ENCODE measurements at places on chromosomes 6 and 20.

- no peak for DNase-seq
These were observed 481.1 kb downstream of the BMP2 start for GRCh38 chr20:7248281-7249201.

- no peak for DNase-seq
These were observed 152.1 kb upstream of the GRIK2 start for GRCh38 chr6:101241442-101241841.

DNA sequence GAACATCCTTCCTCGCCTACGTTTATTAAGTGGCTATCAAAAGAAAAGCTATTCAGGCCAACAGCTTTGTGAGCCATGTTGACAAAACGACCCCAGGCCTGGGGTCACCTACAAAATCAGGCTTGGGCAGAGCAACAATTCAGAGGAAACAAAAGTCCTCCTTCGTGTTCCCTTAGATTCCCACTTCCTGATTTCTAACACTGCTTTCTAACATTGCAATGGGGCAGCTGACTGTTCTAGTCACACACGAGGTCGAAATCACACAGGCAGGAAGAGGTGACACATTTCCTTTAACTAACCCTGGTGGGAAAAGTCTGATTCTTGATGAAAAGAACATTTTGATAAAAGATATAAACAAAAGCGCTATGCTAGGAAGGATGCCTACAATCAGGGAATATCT lies 31.9 kb downstream of the WDR27 start:
- DNase-seq, result no peak

DNA sequence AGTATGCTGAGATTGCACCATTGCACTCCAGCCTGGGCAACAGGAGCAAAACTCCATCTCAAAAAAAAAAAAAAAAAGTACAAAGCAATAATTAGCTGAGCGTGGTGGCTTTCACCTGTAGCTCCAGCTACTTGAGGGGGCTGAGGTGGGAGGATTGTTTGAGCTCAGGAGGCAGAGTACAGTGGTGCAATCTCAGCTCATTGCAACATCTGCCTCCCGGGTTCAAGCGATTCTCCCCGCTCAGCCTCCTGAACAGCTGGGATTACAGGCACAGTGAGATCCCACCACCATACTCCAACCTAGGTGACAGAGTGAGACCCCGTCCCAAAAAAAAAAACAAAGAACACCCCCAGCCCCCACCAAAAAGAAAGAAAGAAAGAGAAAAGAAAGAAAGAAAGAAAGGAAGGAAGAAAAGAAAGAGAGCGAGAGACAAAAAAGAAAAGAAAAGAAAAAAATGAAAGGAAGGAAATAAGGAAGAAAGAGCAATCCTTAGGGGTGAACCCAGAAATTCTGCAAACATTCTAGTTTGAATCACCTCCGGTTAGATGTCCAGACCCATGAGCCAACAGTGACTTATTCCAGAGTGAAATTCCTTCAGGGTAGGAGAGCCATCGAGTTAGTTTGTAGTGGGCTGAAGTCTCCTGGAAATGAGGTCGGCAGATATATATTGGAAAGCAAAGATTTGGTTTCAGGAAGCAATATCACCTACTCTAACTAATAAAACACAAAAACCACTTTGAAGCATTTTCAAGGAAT lies 3.2 kb upstream of the RIPOR3 start:
- no peak for DNase-seq

DNA sequence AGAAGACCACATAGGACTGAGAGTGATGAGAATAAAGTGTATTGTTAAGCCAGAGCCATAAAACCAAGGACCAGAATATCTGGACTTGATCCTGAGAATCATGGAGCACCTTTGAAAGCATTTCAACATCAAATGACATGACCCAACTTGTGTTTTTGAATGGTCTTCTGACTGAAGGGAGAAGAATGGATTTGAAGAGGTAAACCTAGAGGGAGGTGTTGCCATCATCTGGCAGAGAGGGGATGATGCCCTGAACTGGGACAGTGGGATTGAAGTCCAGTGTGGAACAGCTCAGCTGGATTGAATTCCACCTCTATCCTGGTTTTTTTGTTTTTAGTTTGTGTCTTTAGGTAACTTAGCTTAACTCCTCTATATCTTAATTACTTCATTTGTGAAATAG lies 570.0 kb downstream of the TBC1D32 start:
- DNase-seq, result no peak

DNA sequence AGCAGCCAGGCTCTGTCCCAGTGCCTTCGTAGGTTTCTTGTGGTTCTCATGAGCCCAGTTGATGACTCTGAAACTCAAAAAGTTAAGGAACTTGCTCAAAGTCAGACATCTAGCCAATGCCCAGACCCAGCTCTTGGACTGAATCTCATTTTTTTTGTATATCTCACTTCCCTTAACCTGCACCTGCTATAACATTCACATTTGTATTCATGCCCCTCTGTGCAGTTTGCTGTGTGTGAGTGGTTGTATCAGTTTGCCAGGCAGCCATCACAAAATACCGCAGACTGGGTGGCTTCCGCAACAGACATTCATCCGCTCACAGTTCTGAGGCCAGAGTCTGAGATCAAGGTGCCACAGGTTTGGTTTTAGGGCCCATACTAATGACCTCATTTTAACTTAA lies 49.9 kb downstream of the IPCEF1 start:
- no peak for DNase-seq
